NCI-H2171 treated with DMSO at 0.1 percent for 48 hours (cell line): ENCODE measurements at places on chromosomes 5 and 9.

- no peak for DNase-seq
Observed at GRCh38 chr5:161263191-161263590, 283.3 kb downstream of the GABRB2 start.

DNA sequence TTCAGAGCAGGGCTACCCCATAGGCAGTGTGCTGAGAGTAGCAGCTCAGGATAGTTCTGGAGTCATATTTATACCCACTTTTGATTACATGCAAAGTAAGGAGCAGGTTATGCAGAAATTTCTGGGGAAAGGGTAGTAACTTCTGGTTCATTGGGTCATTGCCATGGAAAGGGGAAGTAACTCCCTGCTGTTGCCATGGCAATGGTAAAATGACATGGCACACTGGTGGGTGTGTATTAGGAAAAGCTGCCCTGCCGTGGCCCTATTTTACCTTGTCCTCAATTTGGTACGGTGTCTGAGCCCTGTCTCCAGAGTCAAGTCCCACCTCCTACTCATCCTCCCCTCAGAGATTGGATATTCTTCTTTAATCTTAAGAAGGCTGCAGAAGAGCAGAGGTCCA is 526.7 kb upstream of the TYRP1 start:
- DNase-seq: no peak

DNA sequence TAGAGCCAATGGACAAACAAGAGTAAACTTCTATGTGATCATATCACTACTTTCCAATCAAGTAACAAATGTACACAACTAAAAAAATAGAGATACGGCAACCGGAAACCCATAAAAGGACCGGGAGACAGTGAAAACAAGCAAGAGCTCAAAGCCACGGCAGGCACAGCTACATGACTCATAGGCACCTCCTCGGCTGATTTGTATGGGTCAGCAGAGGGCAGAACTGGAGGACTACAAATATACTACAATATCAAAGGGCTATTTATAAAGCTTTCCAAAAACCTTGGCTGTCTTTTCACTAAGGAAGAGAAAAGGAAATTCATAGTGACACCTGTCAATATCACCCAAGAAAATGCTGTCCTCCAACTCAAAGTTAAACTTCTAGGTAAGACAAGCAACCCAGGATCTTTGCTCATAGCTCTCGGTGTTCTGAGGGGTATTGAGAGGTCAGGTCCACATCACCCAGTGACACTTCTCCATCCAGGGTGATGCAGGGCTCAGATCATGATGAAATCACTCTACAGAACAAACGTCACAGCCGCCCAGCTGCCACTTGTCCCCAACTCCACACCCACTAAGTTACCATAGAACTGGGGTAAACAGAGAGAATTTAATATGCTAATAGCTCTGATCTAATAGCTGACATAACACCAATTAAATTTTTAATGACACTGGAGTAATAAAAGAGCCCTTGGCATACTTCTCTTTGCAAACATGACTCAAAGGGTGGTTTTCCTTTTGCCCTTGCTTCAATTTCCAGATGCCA is 41.3 kb downstream of the PFDN1 start:
- no peak for DNase-seq

DNA sequence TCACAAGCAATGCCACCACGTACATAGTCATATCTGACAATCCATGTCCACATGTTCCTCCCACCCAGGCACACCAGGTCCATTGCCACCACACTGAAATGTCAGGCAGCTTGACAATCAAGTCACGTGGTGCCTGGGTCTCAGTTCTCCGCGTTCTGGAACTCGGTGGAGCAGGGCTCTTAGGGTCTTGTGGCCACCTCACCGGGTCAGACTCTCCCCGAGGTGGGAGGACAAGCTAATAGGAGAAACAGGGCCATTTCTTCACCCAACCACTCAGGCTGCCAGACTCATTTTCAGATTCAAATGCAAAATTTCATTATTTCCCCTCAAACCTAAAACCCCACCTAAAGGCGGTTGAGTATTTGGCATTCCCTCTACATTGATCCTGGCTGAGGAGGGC is 200.5 kb upstream of the GAS1 start:
- DNase-seq: no peak

GRCh38 chr9:89137542-89138462 is 40.8 kb downstream of the SHC3 start:
- DNase-seq: no peak

DNA sequence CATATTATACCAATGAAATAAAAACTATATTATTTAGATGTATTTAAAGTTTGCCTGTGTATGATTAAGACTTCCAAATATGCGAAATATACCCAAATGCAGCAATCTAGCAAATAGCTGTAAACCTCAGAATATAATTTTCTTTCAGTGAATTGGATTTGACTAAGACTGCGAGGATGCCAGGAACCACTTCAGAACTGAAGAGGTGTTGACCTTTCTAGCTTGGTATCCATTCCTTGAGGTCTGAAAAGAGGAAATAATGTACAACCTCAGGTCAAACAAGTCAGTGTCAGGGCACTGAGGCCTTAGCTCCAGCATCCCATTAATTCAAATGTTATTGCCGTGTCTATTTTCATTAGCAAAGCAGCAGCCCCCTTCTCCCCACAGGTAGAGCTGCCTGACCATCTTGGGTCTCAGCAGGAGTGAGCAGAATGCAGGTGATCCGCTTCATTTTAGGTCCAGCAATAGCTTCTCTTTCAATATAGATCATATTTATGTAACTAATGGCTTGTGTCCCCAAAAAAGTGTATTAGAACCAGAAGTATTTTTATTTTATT is 100.0 kb downstream of the KIAA1958 start:
- no peak for DNase-seq

DNA sequence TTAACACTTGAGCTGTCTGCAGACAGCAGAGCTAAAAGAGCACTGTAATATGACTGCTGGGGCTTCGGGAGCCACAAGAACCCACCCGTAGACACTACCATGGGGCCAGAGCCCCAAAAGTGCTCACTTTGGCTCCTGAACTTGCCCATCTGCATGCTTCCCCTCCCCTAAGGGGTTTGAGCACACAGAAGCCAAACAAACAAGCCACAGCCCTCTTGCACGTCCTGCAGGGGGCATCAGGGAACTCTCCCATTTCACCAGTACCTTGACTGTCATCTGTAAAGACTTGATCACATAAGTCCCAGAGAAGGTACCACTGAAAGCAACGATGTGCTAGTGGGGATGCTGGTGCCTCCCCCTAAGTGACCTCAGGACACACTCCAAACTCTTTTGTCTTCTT is 681.8 kb downstream of the SEMA5A start:
- peak; percentile 44 for DNase-seq

GRCh38 chr5:157574456-157575380 is 857 bp downstream of the ADAM19 start:
- peak; percentile 31 for DNase-seq

- no peak for DNase-seq
Observed at GRCh38 chr9:100856238-100856637, 172.3 kb upstream of the PLPPR1 start.

DNA sequence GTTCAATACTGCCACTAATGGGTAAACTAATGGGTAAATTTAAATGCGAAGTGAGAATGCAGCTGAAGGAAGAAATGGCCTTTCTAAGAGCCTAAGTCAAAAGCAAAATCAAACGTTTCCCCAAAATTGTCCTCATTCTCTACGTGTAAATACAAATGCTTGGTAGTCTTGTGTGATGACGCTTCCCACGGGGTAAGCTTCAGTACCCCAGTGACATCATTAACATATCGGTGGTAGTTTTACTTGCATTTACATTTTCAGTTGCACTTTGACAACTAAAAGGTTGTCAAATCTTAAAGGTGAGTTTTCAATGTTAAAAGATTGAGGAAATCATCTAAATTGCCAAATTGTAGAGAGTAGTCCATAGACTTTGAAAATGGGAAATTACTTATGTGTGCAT is 550.7 kb upstream of the CCNG1 start:
- DNase-seq: no peak
